Renal cortex interstitium (tissue), 15 donors: ENCODE measurements at places on chromosomes 5 and 9. TPM values are rescaled to one million over a fixed set of nuclear protein-coding genes. Genes with fewer than 3 reads are reported as not detected.
A peak's percentile ranks its signal among the peaks of the same experiment; 100 is the strongest.

Gene TMC1
- polyA plus RNA-seq: 1.4 TPM

Gene GRIN3A
- 2.8 TPM for polyA plus RNA-seq

DNA sequence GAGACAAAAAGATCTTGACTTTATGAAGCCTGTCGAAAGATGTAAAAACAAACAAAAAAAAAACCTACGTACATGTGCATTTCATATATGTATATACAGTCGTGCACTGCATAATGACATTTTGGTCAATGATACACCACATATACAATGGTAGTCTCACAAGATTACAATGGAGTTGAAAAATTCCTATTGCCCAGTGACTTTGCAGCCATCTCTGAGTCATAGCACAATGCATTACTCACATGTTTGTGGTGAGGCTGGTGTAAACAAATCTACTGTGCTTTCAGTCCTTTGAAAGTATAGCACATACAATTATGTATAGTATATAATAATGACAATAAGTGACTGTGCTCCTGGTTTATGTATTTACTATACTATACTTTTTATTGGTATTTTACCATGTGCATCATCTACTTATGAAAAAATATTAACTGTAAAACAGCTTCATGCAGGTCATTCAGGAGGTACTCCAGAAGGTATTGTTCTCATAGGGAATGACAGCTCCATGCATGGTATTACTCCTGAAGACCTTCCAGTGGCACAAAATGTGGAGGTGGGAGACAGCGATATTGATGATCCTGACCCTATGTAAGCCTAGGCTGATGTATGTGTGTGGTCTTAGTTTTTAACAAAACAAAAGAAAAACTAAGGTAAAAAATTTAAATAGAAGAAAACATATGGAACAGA is 73.7 kb upstream of the FST start:
- no peak for DNase-seq

- DNase-seq: no peak
Observed at GRCh38 chr9:99184110-99184474, 37.6 kb downstream of the ALG2 start.

DNA sequence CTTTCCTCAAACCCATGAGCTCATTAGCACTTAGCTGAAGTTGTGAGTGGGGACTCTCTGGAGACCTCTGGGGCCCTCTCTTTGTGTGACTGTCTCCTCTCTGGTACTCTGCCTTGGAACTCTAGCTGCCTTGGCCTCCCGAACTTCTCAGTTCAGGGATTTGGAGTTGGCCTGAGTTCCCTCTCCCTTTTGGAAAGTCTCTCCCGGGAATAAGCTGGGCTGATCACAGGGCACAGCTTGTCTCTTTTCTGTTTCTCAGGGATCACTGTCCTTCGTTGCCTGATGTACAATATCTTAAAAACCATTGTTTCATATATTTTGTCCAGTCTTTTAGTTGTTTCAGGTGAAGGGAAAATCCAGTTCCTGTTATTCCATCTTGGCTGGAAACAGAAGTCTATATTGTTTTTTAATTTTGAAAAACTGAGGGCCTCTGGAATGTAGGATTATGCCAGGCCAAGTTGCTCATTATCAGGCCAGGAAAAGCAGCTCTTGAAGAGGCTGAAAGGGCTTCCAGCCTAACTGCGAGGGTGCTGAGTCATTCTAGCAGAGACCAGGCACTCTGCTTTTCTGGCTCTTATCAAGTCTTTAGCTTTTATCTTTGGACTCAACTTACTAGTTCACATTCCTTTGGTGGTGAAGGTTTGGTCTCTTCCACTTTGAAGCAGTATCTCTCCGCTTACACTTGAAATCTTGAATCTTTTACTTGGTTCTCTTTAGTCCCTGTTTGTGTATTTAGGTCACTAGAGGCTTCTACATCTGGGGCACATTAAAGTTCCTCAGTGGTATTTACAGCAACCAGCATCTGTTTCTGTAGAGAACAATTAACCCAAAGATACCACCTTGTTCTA is 8.4 kb upstream of the RGS3 start:
- no peak for DNase-seq

- DNase-seq: no peak
Observed at GRCh38 chr5:41369799-41370198, 140.6 kb downstream of the PLCXD3 start.

- DNase-seq: peak; percentile 17
Observed at GRCh38 chr9:116998305-116998704, 311.2 kb downstream of the TRIM32 start.

- no peak for DNase-seq
Observed at GRCh38 chr5:60972231-60972630, 27.2 kb downstream of the NDUFAF2 start.

DNA sequence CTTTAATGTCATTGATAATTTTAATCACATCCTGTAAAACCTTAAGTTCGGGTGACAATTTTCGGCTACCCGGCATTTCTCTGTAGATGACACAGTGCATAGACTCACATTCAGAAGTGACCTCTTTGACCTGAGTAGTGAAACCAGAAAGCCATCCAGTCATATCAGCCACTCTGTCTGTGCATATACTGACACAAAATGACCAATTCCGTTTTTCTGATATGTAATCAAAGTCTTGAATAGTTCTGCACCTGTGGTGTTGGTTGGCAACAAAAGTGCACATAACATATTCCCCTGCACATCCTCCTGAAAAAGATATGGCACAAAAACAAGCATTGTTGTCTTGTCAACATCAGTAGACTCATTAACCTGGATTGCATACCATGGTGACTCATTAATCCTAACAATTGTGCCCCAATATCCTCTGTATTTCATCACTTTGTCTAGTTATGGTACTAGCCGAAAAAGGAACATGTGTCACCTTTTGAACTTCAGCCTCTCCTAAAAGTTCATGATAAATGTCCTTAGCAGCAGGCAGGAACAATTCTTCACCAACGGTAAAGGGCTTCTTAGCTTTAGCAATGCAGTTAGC is 4.6 kb upstream of the HNRNPA0 start:
- no peak for DNase-seq

GRCh38 chr5:14483504-14484157 is 98.0 kb upstream of the OTULINL start:
- no peak for DNase-seq

GRCh38 chr9:113376634-113377567 is at the start of gene HDHD3:
Gene HDHD3, minus strand, starts transcription at chr9:113376986. Its CDS starts 2,632 bp downstream, at chr9:113374354.
- DNase-seq: peak; percentile 67
